ENCODE measurements at places on chromosomes 2 and 18. TPM values are rescaled to one million over a fixed set of nuclear protein-coding genes. Genes with fewer than 3 reads are reported as not detected.

The PAIP2B gene
- total RNA-seq: 2.9 TPM

The POTEC gene
- total RNA-seq: not detected

The MAL gene
- not detected for total RNA-seq

DNA sequence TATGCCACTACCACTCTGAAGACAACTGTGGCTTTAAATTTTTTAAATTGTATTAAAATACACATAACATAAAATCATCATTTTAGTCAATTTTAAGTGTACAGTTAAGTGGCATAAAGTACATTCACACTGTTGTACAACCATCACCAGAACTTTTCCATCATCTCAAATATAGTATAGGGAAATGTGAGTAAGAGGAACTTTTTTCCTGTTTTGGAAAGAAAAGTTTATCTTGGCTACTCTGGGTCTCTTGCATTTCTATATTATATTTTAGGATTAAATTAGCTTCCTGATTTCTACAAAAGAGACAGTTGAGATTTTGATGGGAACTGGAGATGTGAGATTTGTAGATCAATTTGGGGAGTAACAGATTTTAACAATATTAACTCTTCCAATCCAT, 3.3 kb downstream of the TPGS2 start:
- DNase-seq: no peak

DNA sequence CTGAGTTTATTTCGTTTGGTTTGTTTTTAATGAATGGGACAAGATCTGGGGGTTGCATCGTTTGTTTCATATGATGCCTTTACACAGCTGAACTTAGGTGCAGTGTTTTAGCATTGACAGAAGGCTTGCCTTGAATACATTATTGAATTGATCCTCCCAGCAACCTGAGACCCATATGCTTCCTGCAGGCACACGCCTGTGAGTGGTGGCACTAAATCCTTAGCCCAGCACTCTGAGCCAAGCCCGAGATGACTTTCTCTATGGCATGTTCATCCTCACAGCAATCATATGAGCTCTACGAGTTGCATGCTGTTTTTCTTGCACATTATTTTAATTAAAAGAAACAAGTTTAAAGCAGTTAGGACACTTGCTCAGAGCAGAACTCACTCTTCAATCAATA, 47.8 kb upstream of the AGAP1 start:
- DNase-seq: no peak

GRCh38 chr2:102033750-102034682, 42.3 kb downstream of the IL1R2 start:
- no peak for DNase-seq

- DNase-seq: no peak
Observed at GRCh38 chr2:85421260-85422071, 3.0 kb downstream of the SH2D6 start.

DNA sequence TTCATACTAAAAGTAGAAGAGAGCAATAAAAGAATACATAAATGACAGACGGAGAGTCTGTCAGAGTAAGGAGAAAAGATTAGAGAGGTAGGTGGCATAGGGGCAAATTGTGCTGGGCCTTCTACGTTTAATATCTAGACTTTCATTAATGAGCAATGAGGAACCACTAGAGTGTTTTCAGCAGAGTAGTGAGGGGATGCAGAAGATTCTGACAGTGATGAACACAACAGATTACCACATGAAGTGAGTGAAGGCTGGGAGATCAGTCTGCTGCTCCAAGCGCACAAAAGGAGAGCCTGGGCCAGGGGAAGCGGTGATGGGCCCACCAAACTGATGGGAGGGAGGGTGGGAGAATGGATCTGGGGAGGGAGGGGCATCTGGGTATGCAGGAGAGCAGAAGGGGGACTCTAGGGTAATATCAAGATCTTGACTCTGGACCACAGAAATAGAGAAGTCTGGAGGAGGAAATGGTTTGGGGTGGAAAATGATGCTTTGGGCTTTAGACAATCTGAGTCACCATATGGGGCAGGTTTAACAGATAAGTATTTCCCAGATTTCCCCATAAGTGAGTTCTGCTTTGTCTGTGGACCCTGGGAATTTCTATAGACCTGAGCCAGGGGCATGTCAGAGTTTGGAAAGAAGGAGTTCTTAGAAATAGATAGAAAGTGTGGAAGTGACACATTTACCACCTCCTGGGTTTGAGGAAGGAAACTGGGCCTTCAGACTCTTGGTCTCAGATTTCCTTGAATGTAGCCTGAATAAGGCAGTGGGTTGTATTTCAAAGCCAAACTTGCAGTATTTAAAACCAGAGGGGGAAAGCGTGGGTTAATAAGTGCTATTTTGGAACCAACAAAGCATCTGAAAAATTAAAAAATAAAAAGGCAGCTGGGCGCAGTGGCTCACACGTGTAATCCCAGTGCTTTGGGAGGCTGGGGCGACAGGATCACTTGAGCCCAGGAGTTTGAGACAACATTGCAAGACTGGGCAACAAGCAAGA, 15.0 kb upstream of the IL1A start:
- DNase-seq: no peak

DNA sequence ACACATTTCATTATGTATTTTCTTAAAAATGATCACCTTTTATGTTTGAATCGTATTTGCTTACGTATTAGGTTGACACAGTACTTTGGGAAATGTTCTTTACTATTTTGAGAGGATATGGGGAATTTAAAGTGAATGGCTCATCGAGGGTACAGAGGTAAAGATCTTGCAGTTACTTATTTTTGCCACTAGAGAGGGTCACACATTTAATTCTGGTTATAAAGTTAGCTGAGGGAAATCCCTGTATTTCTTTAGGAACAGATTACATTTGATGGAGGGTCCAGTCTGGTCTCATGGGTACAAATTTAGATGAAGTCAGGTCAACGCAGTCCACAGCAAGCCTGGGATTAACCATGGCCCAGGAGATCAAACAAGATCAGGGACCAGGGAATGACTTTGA, 24.5 kb downstream of the DYNC2LI1 start:
- DNase-seq: no peak

DNA sequence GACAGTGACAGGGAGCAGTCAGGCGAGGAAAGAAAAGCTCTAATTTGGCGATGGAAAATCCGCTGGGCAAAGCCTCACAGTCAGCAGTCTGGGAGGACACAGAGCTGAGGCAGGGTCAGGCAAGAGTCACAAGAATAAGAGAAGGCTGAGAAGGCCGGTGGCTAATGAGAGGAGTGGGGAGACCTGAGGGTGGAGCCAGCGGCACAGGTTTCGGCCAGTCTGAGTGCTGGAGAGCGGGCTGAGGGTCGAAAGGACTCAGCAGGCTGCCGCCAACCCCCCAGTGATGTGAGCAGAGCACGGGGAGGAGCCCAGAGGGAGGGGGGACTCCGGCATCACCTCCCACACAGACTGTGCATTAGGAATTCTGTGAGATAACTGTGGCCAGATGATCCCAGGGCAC, 500.6 kb upstream of the MYT1L start:
- DNase-seq: no peak

Measured in endothelial cell (in vitro differentiated cells).